CD8-positive, alpha-beta memory T cell (primary cell): ENCODE measurements at places on chromosomes 3 and 15. TPM values are rescaled to one million over a fixed set of nuclear protein-coding genes. Genes with fewer than 3 reads are reported as not detected.

DNA sequence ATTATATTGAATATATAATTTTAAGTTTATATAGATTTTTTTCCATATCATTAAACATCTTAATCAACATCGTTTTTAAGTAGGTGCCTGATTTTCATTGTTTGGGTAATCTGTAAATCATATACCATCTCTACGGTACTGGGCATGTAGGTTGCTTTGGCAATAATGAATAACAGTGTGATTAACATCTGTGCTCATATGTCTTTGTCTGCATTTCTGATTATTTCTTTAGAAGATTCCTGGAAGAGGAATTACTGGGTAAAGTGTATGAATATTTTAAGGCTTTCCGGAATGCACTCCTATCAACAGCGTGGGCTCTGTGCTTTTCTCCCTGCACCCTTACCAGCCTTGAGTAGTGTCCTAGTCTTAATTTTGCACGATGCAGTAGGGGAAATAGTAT lies 119.8 kb upstream of the LIPC start:
- H3K27ac ChIP-seq: no peak overlapping the region
- peaks cover 30% of the 10 kb centered on the region for H3K4me1 ChIP-seq
- no peaks in the 10 kb centered on the region for H3K36me3 ChIP-seq
- no peaks in the 10 kb centered on the region for H3K27me3 ChIP-seq

DNA sequence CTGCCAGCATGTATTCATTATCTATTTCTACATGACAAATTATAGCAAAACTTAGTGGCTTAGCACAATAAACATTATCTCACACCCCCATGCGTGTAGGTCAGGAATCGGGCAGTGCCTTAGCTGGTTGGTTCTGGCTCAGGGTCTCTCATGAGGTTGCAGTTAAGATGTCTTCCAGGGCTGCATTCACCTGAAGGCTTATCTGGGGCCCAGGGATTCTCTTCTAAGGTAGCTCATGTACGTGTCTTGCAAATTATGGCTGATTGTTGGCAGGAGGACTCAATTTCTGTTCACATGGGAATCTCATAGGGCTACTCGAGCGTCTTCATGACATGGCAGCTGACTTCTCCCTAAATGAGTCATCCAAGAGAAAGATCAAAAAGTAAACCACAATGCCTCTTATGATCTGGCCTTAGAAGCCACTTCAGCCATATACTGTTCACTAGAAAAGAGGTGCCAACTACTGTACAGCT lies 42.9 kb upstream of the TSC22D2 start:
- no peaks in the 10 kb centered on the region for H3K4me1 ChIP-seq
- no peak overlapping the region for H3K27ac ChIP-seq
- no peaks in the 10 kb centered on the region for H3K36me3 ChIP-seq
- no peaks in the 10 kb centered on the region for H3K27me3 ChIP-seq
- no peak overlapping the region for H3K4me3 ChIP-seq
- DNase-seq: no peak

DNA sequence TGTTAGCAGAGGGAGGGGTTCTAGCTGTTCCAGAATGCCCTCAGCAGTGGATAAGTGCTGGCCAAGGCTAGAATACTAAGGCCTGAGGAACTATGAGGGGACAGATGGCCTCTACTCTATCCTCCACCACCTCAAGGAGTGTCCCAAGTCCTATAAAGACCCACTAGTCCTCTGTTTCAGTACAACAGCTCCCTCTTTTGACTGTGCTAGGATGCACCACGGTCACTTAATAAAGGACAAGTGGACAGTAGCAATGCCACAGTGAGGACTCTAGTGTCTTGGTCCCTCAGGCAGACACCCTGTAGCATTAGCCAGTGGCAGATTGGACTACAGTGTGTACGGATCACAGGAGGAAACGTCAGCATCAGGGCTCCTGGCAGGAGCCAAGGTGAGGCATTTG lies 171.8 kb upstream of the PROK2 start:
- no peak overlapping the region for H3K27ac ChIP-seq
- H3K27me3 ChIP-seq: no peaks in the 10 kb centered on the region
- H3K4me3 ChIP-seq: no peak overlapping the region

DNA sequence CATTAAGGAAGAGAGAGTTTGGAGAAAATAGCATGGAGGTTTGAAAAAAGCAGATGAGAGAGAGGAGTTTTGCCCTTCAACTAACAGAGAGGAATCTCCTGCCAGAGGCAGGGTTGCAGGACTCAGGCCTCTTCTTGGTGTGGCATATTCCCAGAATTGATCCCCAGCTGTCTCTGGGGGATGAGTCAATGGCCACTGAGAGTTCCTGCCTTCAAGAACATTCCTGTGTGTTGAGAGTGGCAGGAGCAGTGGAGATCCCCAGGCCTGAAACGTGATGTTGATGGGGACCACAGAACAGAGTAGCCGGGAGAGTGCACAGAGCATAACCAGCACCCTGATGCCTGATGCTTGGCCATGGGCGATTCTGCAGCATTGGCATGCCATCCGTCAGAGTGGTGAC lies 348.4 kb upstream of the THBS1 start:
- no peaks in the 10 kb centered on the region for H3K4me1 ChIP-seq
- H3K27ac ChIP-seq: no peak overlapping the region
- H3K27me3 ChIP-seq: no peaks in the 10 kb centered on the region

DNA sequence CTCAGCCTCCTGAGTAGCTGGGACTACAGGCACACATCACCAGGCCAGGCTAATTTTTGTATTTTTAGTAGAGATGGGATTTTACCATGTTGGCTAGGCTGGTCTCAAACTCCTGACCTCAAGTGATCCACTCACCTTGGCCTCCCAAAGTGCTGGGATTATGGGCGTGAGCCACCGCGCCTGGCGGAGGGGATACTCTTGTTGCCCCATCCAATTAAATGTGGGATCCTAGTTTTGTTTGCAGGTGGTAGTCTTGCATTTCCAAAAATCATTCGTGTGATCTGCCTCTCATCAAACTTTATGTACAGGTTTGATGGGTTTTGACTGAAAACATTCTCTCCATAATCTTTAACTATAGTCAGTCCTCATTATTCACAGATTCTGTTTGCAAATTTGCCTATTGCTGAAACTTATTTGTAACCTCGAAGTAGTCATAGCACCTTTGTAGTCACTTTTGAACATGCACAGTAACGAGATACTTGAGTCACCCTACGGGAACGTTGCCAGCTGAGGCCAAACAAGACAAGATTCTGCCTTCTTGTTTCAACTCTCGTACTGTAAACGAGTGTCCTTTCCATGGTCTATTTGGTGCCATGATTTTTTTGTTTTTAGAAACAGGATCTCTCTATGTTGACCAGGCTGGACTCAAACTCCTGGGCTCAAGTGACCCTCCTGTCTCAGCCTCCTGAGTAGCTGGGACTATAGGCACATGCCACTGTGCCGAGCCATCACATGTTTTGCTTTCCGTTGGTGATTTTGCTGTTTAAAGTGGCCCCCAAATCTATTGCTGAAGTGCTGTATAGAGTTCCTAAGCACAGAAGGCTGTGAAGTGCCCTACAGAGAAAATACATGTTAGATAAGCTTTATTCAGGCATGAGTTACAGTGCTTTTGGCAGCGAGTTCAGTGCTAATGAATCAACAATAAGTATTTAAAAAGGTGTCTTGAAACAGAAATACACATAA lies 8.1 kb upstream of the MAPK6 start:
- H3K27me3 ChIP-seq: no peaks in the 10 kb centered on the region
- no peak overlapping the region for H3K27ac ChIP-seq
- DNase-seq: no peak
- H3K36me3 ChIP-seq: no peaks in the 10 kb centered on the region

DNA sequence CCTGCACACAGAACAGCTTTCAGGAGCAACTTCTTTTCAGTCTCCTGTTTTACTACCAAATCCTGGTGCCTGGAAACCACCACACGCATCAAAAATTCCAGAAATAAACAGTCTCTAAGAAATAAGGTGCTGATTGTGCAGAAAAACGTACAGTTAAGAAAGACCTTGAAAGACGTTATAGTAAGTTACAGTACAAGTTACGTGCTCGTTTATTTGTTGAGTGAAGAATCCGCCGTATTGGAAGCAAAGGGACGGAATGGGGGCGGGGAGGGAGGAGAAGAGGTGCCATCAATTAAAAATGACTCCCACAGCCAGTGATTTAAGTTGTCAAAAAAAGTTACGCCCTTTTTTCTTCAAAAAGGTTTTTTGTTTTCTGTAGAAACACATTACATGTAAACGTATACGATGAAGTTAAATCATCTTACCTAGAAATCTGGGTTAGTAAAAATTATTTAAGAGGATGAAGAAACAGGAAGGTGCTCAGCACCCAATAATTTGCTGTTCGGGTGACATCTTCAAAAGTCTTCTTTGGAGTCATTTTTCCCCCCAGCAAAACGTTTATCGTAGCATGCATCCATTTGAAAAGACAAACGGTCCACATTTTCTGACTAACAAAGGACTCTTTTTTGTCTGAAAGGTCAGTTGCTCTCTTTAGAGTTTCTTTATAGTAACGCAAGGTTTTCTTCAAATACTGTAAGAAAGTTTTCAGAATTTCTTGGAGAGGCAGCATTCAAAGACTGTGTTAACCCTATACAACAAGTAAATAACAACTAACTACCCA lies 782 bp upstream of the UACA start:
- peak overlapping the region; percentile 49 for H3K4me3 ChIP-seq
- H3K36me3 ChIP-seq: no peaks in the 10 kb centered on the region
- no peak overlapping the region for H3K27ac ChIP-seq

DNA sequence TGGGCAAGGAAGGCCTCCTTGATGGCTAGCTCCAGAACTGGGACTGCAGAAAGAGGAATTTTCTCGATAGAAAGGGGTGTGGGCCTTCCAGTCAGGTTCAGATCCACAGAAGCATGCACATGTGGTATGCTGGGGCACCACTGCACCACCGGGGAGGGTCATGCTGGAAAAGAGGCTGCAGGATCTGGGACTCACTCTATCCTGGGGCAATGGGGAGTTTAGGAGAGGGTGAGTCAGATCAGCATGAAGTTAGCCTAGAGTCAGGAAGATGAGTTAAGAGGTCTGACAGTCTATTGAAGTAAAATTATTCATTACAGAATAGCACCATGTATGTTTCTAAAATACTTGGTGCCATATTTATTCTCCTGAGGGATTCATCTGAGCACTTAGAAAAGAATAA lies 130.2 kb upstream of the TOPAZ1 start:
- DNase-seq: no peak
- H3K4me1 ChIP-seq: no peaks in the 10 kb centered on the region
- H3K27me3 ChIP-seq: no peaks in the 10 kb centered on the region
- no peaks in the 10 kb centered on the region for H3K36me3 ChIP-seq

DNA sequence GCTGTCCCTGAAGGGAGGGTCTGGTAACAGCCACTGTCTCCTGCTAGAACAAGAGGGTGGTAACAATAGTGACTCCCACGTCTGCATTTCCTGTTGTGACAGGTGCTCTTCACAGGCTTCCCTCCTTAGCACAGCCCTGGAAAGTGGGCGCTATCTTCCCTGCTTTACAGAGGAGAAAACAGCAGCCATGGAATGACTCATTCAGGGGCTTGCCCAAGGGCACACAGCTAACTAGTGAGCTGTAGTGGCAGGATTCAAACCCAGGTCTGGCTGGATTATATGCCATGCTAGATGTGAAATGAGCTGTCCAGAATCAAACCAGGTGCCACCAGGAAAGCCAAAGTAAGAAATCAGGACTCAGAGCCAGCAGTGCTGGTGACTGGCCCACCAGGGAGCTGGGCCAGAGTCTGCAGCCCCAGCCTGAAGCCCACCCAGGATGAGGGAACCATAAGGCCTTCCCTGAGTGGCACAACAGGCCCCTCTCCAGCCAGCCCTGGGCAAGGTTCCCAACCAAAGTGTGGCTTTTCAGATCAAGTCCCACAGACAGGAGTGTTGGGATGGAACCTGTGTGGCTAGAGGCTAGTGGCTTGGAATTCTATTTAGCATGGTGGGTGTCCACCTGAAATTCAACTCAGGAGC lies 102.4 kb downstream of the ETFA start:
- no peak overlapping the region for H3K27ac ChIP-seq
- peaks cover 8% of the 10 kb centered on the region for H3K36me3 ChIP-seq
- no peaks in the 10 kb centered on the region for H3K27me3 ChIP-seq
- no peak overlapping the region for H3K4me3 ChIP-seq

DNA sequence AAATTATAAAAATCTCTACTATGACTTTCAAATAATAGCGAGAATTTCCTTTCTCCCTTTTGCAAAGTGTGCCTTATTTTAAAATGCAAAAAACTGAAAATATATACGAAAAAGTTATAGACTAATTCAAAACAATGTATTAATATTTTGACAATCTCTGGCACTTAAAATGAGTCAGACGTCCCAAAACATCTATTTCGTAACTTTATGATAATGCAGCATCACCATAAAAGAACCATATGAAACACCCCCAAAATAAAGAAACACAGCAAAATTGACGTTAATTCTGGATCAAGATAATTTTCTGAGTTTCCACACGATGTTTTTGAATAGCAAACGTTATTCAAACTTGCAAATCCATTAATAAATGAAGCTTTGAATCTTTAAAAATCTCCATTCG lies 1.0 kb downstream of the COPS2 start:
- no peaks in the 10 kb centered on the region for H3K27me3 ChIP-seq
- no peak for DNase-seq
- H3K4me1 ChIP-seq: peaks cover 46% of the 10 kb centered on the region
- peak overlapping the region; percentile 73 for H3K4me3 ChIP-seq
- H3K36me3 ChIP-seq: no peaks in the 10 kb centered on the region
- H3K27ac ChIP-seq: peak overlapping the region; percentile 92

GRCh38 chr3:38458796-38459498 lies 5.3 kb downstream of the ACVR2B start:
- DNase-seq: no peak
- H3K4me1 ChIP-seq: peaks cover 15% of the 10 kb centered on the region
- H3K36me3 ChIP-seq: no peaks in the 10 kb centered on the region
- no peaks in the 10 kb centered on the region for H3K27me3 ChIP-seq
- no peak overlapping the region for H3K27ac ChIP-seq
- no peak overlapping the region for H3K4me3 ChIP-seq

- DNase-seq: no peak
- H3K27ac ChIP-seq: no peak overlapping the region
- H3K27me3 ChIP-seq: no peaks in the 10 kb centered on the region
- no peak overlapping the region for H3K4me3 ChIP-seq
- H3K4me1 ChIP-seq: peaks cover 21% of the 10 kb centered on the region
- H3K36me3 ChIP-seq: no peaks in the 10 kb centered on the region
These were observed 2.1 kb upstream of the ANXA2 start for GRCh38 chr15:60399931-60400330.

GRCh38 chr3:61828184-61828874 lies 267.0 kb downstream of the PTPRG start:
- no peaks in the 10 kb centered on the region for H3K4me1 ChIP-seq
- no peaks in the 10 kb centered on the region for H3K36me3 ChIP-seq
- no peak for DNase-seq
- no peak overlapping the region for H3K27ac ChIP-seq
- H3K27me3 ChIP-seq: no peaks in the 10 kb centered on the region
- no peak overlapping the region for H3K4me3 ChIP-seq

DNA sequence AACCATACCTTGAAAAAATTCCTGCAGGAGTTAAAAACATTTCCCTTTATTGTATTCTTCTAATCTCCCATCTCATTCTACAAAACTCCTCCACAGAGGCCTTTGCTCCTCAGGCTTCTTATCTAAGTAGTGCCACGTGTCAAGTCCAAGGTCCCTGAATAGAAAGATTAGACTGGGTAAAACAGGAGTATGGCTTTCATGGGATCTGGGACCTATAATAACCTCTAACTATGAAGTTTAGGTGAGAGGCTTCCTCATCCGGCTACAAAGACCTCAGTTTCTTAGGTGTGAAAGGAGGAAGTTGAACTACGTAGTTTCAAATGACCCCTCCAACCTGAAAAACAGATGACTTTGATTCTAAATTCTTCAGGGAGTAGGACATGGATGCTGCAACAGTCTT lies 20.0 kb downstream of the GPR15 start:
- H3K27ac ChIP-seq: no peak overlapping the region
- no peak for DNase-seq
- peaks cover 52% of the 10 kb centered on the region for H3K4me1 ChIP-seq
- H3K36me3 ChIP-seq: no peaks in the 10 kb centered on the region

Gene SLC27A2
- total RNA-seq: 18.6 TPM

Gene GOLGA8R
- 0.69 TPM for total RNA-seq

Gene CCDC54
- not detected for total RNA-seq

Gene PLCB2
- 57.3 TPM for total RNA-seq

Gene TEX55
- total RNA-seq: not detected
